ENCODE measurements at places on chromosomes 3 and 15. TPM values are rescaled to one million over a fixed set of nuclear protein-coding genes. Genes with fewer than 3 reads are reported as not detected.

- no peak for DNase-seq
Measured at GRCh38 chr15:77825546-77825945, 192.8 kb upstream of the LINGO1 start.

GRCh38 chr3:102484-102883, 94.1 kb upstream of the CHL1 start:
- no peak for DNase-seq

- DNase-seq = no peak
Measured at GRCh38 chr3:116445990-116446389, 703 bp upstream of the LSAMP start.

DNA sequence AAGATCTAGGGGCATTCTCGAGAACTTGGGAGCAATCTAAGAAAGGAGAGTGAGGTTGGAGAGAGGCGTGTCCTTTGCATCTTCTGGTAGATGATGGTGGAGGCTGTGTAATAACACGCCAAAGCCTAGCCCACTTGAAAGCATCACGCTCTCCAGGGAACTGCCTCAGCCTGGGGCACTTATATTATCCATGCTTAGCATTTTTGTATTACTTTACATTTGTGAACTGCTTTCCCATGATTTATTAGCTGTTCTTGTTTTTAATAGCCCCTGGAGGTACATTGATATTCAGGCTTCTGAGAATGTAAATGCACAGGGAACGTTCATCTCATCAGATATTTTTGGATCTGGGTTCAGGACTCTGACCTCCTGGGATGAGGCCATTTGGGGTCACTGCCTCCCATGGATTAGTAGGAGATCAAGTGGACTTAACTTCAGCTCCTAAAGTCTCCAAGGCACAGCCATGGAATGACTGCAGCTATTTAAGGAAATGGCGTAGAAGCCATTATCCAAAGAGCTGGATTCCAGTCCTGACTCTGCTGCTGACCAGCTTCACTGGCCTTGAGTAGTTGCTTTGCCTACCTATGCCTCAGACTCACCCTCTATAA, 124.9 kb downstream of the LPP start:
- no peak for DNase-seq

GRCh38 chr3:58299839-58300516, 6.1 kb upstream of the RPP14 start:
- DNase-seq = peak; percentile 26

DNA sequence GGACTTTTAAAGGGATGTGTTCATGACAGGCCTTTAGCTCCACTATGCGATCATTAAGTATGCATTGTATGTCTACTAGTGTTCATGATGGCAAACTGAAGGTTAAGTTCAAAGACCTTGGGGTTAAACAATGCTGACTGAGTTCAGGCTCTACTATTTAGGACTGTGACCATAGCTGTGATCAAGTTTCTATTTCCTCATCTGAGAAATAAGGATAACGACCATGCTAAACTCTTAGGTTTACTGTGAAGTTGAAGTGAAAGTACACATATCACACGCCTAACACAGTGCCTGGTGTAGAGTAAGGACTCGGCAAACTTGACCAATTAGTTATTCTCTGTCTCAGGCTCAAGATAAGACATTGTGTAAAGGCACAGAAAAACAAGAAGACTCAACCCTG, 243.2 kb downstream of the MBNL1 start:
- DNase-seq = no peak

Gene GOLGA6B
- not detected for polyA plus RNA-seq

Gene DPH3
- 25.5 TPM for polyA plus RNA-seq
